ENCODE measurements at places on chromosomes 5 and 9.

DNA sequence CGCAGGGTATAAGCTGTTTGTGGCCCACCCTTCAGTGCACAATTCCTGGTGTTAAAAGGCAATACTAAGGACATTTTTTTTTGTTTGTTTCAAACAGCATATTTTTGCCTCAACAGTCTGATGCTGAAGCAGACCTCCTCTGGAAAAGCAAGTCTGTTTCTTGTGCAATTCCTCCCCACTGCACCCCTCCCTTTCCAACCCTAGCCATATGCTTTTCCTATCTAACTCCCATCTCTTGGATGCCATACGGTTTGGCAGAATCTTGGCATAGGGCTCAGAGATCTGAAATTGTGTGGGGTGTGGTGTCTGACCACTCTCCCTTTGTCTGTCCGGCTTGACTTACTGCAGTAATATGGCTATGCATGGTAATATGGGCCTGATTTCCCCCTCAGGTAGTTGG is 161.6 kb downstream of the TMEM38B start:
- DNase-seq = no peak

DNA sequence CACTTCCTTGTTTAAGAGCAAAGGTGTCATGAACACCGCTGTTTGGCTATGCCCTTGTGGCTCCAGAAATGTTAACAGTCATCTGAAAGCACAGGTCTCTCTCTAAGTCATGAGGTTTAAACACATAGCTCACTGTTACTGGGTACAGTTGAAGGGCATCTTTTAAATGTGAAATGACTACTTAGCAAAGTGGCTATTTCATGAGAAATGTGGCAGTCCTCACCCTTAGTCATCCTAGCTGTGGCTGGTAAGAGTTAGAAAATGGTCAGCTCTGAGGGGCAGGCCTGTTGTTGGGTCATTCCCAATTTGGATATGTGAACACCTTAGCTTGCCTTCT is 24.2 kb upstream of the TMEM171 start:
- DNase-seq = no peak

- DNase-seq = no peak
Observed at GRCh38 chr9:136088481-136088938, 6.6 kb downstream of the NACC2 start.

- DNase-seq = no peak
Observed at GRCh38 chr5:11378461-11378860, 525.8 kb downstream of the CTNND2 start.

- no peak for DNase-seq
Observed at GRCh38 chr5:37896159-37896558, 56.3 kb upstream of the GDNF start.

DNA sequence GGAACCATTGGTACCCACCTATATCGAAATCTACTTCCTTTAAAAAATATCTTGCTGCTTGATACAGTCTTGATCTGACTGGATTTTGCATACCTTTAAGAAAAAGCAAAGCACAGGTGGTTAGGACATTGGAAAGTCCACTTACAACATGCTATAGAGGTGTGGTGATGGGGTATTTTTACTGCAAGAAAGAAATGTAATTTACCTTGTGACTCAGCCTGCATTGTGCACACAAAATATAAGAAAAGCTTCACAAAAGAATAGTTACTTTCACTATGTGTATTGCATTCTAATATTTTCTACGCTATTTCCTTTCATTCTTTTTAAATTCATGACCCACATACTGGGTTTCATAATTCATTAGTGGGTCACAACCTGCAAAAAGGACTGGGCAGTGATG is 236.2 kb upstream of the RASEF start:
- no peak for DNase-seq

DNA sequence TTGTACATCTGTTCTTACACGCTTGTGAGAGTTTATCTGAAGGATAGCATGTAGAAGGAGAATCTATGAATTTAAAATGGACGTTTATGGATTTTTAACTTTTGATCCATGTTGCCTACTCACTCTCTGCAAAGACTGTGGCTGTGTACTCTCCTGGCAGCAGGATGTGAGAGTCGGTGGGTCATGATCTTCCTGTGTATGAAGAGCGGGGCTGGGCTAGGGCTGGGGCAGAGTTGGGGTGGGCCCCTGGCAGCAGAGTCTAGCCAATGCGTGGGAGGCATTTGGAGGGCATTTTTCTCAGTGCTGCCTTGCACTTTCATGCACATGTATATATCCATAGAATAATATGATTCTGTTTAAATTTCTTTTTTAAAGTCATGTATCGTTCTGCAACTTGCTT is 24.0 kb upstream of the DAB2IP start:
- no peak for DNase-seq

- no peak for DNase-seq
Observed at GRCh38 chr5:11977904-11978303, 73.7 kb upstream of the CTNND2 start.

DNA sequence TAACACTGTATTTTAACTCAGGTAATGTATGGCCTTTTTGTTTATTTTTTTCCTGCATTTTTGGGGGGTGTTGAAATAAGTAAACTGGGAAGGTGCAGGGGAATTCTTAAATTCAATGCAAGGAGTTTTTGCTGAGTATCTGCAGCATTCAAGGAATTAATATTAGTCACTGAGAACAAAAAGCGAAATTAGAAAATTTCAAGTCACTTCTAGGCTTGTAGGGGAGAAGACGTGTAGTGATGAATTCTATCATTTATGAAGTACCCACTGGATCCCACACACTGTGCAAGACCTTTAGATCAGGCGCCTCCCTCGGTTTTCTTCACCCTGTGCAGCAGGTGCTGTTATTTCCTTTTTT is 1.2 kb downstream of the EHMT1 start:
- no peak for DNase-seq

- no peak for DNase-seq
Observed at GRCh38 chr9:130942679-130943078, 3.6 kb upstream of the FIBCD1 start.

DNA sequence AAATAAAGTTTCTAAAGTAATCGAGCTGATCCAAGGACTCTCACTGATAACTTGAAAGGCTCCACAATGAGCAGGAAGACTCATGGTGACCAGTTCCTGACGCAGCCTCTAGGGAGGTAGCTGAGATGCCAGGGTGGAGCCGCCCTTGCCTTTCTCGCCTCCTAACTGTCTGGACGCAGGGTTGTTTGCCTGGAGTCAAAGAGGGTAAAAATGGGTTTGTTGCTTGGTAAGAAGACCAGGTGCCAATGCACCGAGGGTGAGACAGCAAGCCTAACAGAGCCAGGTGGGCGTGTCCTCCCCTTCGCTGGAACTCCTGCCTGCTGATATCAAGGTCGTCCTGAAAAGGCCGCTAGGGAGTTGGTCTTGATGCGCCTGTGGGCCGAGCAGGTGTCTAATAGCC is 48.6 kb upstream of the FCN1 start:
- no peak for DNase-seq

- no peak for DNase-seq
Observed at GRCh38 chr9:77673941-77674791, 26.0 kb upstream of the GNA14 start.

GRCh38 chr5:125148706-125149105 is 402.3 kb upstream of the ZNF608 start:
- DNase-seq = no peak

GRCh38 chr5:134758504-134759341 is at the start of gene DDX46:
DDX46 (plus strand) TSS chr5:134758779; CDS start chr5:134758939, 160 bp downstream.
- peak; percentile 93 for DNase-seq

- DNase-seq = no peak
Observed at GRCh38 chr5:32526810-32527209, 58.5 kb upstream of the SUB1 start.

DNA sequence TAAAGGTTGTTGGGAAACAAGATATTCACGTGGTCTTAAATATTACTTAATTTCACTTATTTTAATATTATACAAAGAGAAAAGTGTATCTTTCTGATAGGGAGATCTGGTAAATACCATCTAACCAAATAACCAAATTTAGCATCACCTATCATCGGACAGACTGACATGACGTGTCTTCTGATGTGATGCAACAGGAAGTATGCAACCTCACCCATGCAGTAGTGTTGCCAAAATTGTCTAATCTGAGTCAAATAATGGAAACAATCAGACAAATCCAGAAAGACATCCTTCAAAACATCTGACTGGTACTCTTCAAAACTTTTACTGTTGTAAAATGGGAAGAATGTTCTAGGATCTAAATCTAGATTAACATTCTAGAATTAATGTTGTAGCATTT is 148.0 kb downstream of the FGF1 start:
- no peak for DNase-seq

DNA sequence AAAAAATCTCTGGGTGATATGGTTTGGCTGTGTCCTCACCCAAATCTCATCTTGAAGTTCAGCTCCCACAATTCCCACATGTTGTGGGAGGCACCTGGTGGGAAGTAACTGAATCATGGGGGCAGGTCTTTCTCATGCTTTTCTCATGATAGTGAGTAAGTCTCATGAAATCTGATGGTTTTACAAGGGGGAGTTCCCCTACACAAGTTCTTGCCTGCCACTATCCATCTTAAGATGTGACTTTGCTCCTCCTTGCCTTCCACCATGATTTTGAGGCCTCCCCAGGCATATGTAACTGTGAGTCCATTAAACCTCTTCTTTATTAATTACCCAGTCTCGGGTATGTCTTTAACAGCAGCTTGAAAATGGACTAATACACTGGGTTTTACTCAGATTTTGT is 513.9 kb downstream of the TLE4 start:
- no peak for DNase-seq

DNA sequence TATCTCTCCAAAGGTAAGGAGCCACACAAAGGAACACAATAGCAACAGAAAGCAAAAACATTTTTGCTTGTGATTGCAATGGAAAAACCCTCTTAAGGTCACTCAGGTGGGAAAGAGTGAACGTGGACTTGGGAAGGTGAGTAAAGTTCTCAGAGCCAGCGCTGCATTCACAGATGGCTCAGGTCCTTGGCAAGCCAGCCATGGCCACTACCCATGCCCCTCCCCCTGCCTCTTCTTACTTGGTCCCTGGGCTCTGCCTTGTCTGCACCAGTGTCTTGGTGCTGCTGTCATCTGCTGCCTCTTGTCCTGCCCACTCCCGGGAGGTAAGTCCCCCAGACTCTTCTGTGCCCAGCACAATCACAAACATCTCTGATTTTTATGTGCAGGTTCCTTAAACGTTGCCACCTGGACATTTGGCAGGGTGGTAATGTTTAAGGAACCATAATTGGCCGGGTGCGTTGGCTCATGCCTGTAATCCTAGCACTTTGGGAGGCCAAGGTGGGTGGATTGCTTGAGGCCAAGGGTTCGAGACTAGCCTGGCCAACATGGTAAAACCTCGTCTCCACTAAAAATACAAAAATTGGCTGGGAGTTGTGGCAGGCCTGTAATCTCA is 74.6 kb downstream of the FEM1C start:
- DNase-seq = no peak

DNA sequence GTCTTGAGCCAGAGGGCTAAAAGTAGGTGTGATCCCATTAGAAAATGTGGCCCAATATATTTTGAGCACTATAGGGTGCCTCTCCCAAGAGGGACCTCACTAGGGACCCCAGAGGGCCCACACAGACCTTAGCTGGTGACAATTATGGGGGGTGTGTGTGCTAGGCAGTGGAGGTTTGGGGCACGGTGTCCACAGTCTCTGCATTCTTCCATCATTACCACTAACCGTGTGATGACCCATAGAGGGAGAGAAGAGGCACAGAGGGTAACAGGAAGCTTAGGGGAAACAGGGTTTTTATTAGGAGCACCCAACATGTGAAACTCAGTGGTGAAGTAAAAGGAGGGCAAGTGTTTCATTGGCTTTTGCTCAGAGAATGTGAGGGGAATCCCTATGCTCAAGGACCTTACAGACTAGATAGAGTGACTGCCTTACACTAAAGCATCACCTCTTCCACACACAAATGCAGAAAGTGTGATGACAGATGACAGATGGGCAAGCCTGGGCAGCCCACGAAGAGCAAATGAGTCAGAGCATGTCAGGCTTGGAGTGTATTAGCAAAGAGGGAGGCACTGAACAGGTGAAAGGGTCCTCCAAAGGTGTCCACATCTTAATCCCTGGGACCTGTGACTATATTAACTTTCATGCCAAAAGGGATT is 2.5 kb upstream of the ACTL7A start:
- DNase-seq = no peak

DNA sequence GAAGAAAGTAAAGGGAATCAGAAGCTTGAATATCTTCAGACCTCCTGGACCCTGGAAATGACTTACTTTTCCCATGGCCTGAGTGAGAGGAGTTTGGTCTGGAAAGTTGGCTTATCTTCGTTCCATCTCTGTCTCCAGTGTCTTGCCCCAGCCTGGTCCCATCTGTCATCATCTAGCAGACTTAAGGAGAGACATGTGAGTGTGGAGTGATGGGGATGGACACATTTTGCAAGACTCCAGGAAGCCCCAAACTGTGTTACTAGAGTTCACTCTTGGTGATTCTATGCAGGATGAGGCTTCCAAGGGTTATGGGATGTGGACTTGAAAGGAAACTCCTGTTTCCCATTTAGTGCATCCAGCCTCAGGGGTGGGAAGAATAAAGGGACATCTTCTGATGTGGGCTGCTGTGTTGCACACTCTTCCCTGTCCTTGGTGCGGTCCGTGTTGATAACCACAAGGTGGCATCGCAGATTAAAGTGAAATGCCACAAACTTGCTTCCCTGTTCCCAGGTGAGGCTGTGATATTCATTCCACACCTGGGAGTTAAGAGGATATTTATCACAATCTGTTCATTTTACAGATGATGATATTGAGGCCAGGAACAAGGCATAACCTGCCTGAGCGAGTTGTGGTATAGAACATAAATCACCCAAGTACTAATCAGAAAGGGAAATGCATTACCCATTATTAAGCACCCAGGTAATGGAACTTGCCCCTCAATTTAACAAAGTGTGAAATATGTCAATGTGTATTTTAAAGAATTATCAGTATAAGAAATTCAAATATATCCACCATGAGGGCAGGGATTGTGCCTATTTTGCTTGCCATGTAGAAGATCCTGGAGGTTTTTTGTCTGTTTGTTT is 269.9 kb upstream of the PAPPA start:
- no peak for DNase-seq

DNA sequence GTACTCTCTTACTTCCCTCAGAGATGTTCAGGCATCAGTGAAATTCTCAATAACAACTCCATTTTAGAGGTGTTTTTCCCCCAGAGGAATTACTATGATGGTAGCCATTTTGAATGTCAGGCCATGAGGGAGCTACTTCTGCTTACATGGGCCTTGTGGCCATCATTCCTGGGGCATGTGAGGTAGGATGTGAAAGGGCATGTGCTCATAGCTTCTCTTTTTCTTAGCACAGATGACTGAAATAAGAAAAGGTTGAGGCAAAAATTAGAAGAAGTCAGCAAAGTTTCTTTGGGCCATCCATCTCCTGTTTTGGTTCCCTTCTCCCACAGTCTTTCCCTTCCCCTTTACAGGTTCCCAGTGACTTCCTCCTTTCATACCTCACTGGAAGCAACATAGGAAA is 68.8 kb downstream of the FEM1C start:
- DNase-seq = no peak

DNA sequence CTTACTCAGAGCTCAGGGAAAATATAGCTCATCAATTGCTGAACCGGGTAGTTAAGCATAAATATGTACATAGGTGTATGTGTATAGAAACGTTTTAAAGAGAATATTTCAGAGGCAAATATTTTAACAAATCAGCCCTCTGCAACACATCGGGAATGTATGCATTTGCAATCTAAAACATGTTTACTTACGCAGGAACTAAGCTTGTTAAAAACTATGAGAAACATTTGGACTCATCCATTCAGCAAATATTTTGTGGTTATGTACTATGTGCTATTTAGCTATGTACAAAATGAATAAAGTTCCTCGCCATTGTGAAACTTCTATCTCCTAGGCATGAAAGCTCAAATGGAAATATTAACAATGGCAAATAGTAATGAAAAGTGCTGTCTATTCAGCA is 469.9 kb downstream of the ARHGEF28 start:
- no peak for DNase-seq

- no peak for DNase-seq
Observed at GRCh38 chr9:68931821-68932220, 82.1 kb downstream of the PRKACG start.
